NCI-H1694 treated with DMSO at 0.1 percent for 48 hours (cell line): ENCODE measurements at places on chromosomes 11 and 22.
A peak's percentile ranks its signal among the peaks of the same experiment; 100 is the strongest.

DNA sequence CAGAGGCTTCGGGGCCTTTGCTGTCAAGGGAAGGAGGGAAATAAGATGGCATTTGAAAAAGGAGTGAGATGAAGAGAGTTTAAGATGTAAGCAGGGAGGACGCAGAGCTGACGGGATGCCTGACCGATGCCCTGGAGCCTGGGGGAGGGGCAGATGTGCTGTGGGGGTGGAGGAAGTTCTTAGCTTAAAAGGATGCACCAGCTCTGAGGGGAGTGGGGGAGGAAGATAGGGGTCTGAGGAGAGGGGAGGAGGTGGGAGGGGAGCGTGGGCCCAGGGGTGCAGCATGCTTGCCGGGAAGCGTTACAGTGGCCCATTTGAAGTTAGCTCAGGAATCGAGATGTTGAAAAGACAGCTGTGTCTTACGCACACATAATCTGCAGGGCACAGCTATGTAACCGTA lies 56.3 kb downstream of the RPS6KA4 start:
- DNase-seq: no peak

DNA sequence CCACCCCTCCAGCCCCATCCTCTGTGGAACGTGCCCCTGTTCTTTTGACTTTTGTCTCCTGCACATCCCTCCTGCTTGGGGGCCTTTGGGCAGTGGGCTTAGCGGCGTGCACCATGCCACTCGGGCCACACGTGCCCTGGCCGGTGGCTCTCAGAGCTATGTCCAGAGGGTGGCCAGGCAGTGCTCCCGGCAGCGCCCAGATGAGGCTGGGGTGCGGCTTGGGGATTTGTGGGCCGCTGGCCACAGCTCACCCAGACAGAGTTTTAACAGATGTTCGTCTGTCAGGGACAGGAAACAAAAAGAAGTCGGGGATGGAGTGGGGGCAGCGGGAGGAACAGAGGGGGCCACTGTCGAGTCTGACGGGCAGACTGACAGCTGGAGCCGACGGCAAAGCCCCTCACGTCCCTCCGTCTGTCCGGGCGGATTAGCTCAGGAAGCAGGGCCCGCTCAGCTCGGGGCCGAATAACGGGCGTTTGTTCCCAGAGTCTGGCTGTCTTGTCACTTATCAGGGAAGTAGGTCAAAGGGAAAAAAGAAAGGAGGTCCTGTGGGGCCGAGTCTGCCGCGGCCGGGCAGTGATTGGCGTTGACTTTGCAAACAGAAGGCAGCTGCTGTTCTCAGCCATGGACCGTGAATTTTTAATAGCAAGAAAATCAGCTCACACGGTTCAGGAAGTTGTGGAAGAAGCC lies 61.6 kb downstream of the LRP5 start:
- no peak for DNase-seq

DNA sequence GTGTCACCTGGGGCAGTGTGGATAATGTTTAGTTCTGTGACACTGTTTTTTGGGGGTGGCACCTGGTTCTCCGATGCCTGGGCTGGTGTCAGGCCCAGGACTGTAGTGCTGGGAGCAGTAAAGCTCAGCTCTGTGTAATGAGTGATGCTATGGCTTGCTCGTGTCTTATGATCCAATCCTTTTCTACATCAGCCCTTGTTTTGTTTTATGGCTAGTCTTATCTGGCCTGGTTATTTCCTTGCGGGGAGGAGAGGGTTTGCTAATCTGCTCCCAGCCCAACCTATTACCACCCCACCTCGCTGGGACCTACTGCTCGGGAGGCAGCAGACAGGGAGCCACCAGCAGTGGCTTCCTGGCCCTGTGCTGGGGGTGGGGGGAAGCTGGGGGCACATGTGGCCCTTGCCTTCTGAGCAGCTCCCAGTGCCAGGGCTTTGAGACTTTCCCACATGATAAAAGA lies 35.0 kb upstream of the TPBGL start:
- no peak for DNase-seq

DNA sequence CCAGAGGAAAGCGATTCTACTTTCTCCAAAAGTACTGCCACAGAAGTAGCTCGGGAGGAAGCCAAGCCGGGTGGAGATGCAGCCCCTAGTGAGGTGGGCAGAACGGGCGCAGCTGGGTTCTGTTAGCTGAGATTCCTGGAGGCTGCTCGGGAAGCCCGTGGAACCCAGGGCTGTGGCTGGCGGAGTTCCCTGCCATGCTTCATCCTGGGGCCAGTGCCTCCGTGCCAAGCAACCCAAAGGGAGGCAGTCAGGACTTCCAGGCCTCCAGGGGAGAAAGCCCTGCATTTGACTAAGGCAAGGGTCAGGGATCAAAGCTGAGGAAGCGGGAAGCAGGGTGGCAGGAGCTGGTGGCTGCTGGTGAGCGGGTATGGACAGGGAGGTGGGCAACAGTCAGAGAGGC lies 6.7 kb upstream of the TRMU start:
- DNase-seq: no peak

DNA sequence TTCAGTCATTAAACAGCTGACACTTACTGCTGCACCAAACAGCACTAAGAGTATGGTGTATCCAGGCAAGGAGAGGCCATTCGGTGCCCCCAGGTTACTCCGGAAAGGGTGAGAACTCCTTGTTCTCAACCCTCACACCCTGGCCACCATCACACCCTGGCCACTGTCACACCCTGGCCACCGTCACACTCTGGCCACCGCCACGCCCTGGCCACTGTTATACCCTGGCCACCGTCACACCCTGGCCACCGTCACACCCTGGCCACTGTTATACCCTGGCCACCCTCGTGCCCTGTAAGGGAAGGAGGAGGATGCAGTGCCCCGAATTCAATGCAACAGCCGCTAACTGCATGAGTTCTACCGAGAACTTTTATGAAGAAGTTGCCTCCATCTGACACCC lies 644.4 kb downstream of the TBC1D22A start:
- no peak for DNase-seq

DNA sequence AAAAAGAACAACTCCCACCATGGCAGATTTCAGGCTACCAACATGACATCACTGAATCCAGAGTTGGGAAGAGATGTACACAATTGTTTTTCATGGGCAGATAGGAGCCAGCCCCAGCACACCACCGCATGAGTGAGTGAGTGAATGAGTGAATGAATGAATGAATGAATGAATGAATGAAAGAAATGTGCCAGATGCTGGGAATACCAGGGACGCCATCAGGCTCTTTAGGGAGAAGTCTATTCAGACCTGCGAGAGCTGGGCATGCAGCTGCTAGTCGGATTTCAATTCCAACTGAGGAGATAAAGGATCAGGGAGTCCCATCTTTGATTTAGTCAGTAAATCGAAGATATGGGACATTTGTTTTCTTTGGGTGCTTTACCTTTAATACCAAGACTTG lies 15.3 kb upstream of the FAM83F start:
- DNase-seq: no peak

GRCh38 chr11:111938687-111939160 lies 1.6 kb downstream of the DIXDC1 start:
- no peak for DNase-seq

GRCh38 chr11:79119491-79120284 lies 321.1 kb downstream of the TENM4 start:
- DNase-seq: peak; percentile 75

DNA sequence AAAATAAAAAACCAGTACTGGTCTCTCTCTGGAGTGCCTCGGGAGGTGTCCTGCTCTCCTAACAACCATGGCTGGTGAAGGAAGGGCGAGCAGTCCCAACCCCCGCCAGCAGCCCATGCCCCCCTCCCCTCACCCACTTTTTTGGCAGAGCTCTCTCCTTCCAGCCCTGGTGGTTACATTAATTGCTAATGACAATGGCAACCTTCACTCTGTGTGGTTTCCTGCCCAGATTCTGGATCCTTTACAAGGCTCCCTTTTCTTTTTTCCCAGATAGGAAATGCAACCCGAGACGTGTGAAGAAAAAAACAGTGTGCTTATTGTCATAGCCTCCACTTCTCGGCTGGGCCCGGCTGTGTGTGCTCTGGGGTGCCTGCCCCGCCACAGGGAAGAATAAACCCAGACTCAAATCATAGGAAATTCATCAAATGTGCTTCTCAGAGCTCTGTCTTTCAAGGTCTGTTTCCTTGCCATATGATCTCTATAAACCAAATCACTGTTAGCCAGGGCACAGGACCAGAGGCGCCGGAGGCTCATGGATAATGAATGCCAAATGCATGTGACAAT lies 513.0 kb downstream of the SOX6 start:
- DNase-seq: no peak

DNA sequence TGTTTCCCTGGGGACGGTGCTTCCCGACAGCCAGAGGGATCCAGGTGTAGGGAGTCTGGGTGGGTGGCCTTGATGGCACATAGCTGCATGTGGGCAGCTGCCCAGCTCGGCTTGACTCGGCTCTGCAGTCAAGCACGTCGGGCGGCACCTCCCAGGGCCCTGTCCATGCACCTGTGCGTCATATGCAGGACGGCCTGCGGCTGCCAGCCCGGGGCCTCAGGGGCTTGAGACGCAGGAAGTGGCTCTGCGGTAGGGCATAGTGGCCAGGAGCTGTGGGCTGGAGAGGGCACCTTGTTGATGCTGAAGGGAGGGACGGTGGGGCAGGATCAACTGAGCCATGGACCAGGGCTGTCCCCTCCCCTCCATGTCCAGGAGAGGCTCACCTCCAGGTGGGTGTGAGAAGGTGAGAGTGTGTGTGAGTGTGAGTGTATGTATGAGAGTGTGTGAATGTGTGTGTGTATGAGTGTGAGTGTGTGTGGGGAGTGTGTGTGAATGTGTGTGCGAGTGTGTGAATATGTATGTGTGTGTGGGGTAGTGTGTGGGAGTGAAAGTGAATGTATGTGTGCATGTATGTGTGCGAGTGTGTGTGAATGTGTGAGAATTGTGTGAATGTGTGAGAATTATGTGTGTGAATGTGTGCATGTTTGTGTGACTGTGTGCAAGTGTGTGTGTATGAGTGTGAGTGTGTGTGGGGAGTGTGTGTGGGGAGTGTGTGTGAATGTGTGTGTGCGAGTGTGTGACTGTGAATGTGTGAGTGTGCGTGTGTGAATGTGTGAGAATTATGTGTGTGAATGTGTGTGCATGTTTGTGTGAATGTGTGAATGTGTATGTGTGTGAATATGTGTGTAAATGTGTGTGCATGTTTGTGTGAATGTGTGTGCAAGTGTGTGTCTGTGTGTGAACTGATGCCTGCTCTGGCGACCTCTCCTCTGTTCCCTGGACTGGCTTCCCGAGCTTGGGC lies 5.7 kb upstream of the SUN2 start:
- no peak for DNase-seq

- peak; percentile 14 for DNase-seq
Measured at GRCh38 chr11:110425751-110426545, 3.8 kb upstream of the FDX1 start.

- DNase-seq: no peak
Measured at GRCh38 chr22:50246242-50247175, 1.7 kb upstream of the TUBGCP6 start.

DNA sequence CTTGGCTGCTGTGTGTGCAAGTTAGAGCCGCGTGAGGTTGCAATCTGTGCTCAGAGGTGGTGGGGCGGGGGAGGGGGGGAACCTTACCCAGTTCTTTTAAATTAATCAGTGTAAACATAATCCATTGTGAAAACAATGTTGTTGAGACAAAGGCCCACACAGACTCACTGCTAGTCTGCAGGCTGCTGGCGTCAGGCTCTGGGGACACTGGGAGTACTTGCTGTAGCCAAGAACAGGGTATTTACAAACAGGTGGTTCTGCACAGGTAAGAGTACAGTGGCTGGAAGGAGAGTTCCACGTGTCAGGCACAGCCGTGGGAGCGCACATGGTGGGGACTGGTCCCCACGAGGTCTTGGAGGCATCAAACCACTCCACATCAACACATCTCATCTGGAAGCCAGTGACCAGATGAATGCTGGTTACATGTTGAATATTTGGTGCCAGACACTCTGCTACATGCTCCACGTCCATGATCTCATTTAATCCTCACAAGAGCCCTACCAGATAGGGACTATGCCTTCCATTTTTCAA lies 27.4 kb downstream of the SCUBE1 start:
- DNase-seq: no peak

DNA sequence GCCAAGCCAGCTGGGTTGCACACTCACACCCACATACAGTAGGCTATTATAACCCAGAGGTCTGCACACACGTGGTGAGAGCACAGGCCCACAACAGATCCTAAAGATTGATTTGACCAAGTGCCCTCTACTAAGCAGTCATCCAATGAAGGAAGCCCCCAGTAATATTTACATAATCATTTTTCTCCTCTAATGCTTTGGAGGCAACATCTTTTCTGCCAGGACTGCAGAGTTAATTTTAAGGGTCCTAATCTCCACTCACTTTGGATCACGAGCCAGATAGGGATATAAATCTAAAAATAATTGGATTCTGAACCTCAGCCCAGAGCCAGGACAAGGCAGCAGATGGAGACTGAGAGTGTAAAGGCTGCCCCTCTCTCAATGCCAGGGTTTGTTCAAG lies 49.1 kb upstream of the MTNR1B start:
- no peak for DNase-seq
